Regular cardiac myocyte (primary cell): ENCODE measurements at places on chromosomes 7 and 10. TPM values are rescaled to one million over a fixed set of nuclear protein-coding genes. Genes with fewer than 3 reads are reported as not detected.

Gene NYAP1
- total RNA-seq, result 0.19 and 0.85 TPM in 2 replicates

Gene NUDT13
- total RNA-seq, result 1.2 and 1.4 TPM in 2 replicates

Gene ZPBP
- not detected in 2 replicates for total RNA-seq

Gene GPR15LG
- total RNA-seq, result not detected in 2 replicates

Gene PON1
- not detected in 2 replicates for total RNA-seq

Gene LRRC17
- 70.0 and 147 TPM in 2 replicates for total RNA-seq

Gene DEPP1
- 15.3 and 139 TPM in 2 replicates for total RNA-seq

Gene NME8
- not detected in 2 replicates for total RNA-seq

Gene MACC1
- total RNA-seq, result under 0.01 and 1.1 TPM in 2 replicates

Gene CRPPA
- total RNA-seq, result 2.0 and 2.5 TPM in 2 replicates

Gene TSPAN13
- total RNA-seq, result 19.4 and 59.8 TPM in 2 replicates

Gene IRF5
- total RNA-seq, result under 0.01 and 0.56 TPM in 2 replicates

Gene PAX4
- not detected in 2 replicates for total RNA-seq

Gene AQP1
- total RNA-seq, result 111 and 152 TPM in 2 replicates

Gene TBX20
- total RNA-seq, result 9.0 and 11.5 TPM in 2 replicates

Gene ASAH2
- total RNA-seq, result 0.28 and 1.3 TPM in 2 replicates

Gene ZC3HAV1L
- 12.7 and 13.5 TPM in 2 replicates for total RNA-seq
